Suppressor macrophage (primary cell): ENCODE measurements at places on chromosomes 12 and 14.

DNA sequence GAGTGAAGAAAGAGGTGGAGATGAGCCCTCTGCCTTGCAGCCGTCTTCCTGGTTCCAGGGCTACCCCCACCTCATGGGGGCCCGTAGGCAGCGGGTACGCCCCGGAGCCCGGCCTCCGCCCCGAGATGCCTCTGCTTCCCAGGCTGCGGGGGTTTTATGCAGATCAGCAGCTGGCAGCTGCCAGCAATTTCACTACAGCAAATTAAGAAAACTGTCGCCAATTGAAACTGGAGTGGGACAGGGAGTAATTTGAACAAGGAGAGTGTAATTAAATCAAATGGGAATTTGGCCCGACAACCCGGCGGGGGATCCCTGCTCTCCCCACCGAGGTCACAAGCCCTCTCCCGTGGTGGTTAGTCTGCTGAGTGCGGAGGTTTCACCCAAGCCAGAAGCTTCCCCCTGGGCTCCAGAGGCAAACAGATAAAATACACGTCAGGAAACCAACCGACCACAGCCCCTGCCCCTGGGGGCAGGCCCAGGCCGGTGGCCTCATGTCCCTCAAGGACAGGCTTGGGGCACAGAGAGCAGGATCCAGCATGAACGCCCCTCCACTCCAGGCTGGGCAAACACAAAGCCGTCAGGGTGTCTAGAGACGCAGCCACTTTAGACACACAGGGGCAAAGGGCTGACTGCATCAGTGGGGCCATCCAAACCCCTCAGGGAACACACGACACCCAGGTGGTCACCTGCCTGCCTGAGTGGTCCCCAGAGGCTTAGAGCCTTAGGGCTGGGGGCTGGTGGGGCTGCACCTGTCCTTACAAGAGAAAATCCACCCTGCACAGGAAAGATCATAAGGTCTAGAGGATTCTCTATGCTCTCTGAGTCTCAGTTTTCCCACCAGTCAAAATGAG is 53.8 kb downstream of the TESC start:
- peak; percentile 89 for DNase-seq

DNA sequence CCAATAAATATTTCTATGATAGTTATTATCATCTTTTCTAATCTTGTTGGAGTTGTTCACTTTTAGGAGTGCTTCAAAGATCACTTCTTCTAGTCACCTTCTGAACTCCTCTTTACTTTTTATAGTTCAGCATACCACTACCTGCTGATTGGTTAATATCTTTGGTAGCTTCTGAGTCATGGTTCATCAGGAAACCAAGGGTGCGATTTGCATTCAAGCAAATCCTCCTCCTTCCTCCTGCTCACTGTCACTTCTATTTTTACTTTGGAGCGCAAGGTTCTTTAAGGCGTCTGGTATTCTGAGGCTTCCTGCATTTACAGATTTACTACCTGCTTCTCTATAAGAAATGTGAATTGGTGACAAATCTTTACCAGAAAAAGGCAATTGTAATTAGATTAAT is 24.0 kb downstream of the SYT1 start:
- no peak for DNase-seq

- DNase-seq: no peak
These were observed 131.4 kb downstream of the RPAP3 start for GRCh38 chr12:47574252-47575021.

- no peak for DNase-seq
These were observed 376.8 kb downstream of the FUT8 start for GRCh38 chr14:65789363-65789762.

DNA sequence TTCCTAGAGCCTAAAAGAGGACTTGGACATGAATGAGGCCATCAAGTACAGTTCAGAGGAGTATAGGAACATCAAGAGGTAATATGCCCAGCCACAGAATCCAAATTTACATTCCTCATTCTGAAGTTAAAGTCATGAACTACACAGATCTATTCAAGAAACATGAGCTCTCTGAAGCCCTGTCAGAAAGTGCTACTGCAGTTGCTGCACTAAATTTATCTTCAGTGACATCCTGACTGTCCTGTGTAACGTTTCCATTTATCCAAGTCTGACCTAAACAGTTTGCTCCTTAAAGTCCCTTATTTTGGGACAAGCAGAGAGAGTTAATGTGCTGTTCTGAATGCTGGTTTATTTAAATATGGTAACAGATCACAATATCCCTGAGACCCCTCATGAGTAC is 28.2 kb downstream of the NEK9 start:
- no peak for DNase-seq

DNA sequence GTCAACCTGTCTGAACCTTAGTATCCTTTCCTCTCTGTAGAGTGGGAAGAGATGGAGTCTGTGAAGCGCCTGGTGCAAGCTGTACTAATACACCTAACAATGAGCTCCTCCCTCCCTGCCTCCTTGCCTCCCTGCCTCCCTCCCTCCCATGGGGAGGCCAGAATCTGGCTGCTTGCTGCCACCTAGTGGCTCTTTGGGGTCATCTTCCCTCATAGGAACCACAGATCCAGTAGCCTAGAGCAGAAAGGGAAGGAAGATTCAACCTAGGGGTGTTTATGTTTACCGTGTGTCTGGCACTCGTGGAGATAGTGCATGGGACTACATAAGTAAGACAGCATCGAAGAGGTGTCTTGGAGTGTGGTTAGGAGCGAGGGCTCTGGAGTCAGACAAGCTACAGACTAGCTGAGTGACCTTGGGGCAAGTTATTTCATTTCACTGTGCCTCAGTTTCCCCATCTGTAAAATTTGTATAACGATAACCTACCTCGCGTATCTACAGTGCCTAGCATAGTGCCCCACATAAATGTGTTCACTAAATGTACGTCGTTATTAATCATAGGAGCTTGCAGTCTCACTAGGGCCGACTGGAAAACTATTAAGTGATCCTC is 35.5 kb upstream of the TSPAN9 start:
- peak; percentile 86 for DNase-seq

GRCh38 chr12:30447061-30447750 is 248.5 kb downstream of the IPO8 start:
- DNase-seq: no peak
